Stimulated activated CD4-positive, alpha-beta T cell treated with anti-CD3 and anti-CD28 coated beads, Interleukin-1b, Interleukin-23, amount 100 ng/mL, for 1 hour (primary cell): ENCODE measurements at places on chromosomes 3 and 15.

DNA sequence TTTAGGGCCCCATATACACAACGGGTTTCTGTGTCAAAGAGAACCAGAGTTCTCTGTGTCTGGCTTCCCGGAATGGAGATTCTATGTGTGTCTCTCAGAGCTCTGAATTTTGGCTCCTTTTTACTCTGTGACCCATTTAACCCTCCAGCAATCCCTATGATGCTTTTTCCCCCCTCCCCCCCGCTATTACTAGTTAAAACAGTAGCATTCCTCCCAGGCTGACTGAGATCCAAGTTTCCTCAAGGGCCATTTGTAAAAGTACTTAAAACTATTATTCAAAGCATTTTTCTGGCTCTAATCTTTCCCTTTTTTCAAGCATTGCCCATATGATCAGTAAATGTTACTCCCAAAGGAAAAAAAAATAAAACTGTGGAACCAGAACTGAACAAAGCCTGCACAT, 6.6 kb upstream of the STAC start:
- DNase-seq: no peak

DNA sequence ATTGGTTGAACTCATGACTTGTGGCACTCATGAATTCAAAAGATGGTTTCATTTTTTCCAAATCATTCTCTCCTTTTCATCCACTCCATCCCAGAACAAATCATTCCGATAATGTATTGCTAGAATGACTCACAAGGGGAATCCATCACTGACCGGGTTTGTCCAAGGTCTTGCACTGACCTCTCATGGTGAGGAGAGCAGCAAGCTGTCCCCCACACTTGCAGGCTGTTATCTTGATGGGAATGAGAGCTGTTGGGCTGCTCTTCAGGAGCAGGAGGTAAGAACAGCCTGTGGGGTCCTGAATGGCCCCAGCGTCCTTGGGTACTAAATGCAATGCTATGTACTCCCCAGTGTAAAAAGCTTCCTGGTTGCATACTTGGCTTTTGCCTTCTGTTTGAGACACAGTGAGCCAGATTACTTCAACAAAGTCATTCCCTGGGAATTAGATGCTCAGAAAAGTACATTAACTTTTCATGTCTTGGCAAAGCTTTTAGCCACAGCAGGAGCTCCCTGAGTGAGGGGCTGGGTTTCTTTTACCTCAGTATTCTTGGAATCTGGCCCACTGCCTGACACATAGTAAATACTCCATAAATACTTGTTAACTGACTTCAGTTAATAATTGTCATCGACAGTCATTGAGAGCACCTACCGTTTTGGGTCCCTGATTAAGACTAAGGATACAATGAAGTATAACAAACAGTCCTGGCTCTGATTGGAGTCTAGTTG, 24.1 kb downstream of the CCNL1 start:
- DNase-seq: no peak

DNA sequence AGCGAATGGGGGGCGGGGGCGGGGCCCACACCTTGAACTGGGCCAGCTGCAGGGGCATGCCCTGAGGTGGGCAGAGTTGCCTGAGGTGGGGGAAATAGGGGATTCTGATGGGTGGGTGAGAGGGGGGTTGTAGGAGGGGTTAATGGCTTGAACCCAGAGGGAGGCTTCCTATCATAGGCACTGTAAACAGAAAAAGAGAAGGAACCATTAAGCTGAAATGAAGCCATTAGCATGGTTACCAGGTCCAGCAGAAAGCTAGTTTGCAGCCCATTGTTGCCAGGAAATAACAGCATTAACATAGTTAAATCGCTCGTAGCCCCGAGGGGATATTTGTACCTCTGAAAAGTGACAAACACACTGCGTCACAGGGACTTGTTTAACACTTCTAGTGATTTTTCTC, 29.0 kb downstream of the ETV5 start:
- DNase-seq: no peak

GRCh38 chr15:93247466-93248121, 158.6 kb upstream of the RGMA start:
- DNase-seq: no peak

- no peak for DNase-seq
These were observed 52.2 kb downstream of the AQP9 start for GRCh38 chr15:58190419-58190818.

DNA sequence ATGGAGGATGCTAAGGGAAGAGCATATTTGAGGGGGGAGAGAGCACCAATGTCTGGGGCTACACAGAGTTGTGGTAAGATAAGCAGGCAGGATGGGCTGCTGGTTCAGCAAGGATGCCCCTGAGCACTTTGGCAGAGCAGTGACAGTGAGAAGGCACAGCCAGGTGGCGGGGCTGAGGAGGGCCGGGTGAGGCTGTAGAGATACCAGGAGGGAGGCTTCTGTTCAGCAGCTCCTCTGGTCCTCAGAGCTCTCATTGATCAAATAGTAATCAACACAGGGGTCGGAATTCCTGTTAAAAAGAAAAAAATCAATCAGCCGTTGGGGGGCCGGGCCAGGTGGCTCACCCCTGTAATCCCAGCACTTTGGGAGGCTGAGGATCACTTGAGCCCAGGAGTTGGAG, 11.5 kb upstream of the XIRP1 start:
- DNase-seq: no peak

DNA sequence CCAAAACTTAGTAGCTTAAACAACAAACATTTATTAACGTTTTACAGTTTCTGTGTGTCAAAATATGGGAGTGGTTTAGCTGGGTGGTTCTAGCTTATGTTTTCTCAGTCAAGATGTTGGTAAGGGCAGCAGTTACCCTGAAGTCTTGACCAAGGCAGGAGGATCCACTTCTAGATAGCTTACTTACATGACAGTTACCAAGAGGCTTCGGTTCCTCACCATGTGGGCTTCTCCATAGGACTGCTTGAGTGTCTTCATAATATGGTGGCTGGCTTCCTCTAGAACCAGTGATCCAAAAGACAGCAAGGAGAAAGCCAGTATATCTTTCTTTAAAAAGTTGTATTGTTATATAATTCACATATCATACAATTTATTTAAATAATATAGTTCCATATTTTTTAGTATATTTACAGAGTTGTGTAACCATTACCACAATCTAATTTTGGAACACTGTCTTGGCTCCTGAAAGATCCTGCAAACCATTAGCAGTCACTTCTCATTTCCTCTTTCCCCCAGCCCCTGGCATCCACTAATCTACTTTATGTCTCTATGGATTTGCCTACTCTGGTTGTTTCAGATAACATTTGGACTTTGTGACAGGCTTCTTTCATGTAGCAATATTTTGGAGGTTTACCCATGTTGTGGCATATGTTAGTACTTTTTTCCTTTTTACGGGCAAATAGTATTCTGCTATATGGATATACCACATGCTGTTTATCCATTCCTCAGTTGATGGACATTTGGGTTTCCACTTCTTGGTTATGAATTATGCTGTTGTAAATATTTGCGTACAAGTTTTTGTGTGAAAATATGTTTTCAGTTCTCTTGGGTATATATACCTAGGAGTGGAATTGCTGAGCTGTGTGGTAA, 33.3 kb downstream of the MAPK6 start:
- no peak for DNase-seq

DNA sequence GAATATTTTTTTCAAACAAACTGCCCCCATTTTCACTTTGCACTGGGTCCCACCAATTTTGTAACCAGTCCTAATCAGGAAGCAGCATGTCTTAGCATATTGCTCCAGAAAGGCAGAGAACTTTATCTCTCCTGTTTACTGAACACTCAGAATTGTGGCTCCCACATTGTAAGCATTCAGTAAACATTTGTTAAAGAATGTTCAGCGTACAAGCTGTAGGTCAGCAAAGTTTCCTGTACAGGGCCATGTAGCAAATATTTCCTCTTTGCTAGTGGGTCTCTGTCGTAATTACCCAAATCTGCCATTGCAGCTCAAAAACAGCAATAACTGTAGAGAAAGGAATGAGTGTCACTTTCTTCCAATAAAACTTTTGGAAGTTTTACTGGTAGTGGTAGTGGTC, 393.3 kb downstream of the GRM7 start:
- DNase-seq: no peak

- DNase-seq: no peak
These were observed 9.8 kb downstream of the HTR3C start for GRCh38 chr3:184062637-184063036.

DNA sequence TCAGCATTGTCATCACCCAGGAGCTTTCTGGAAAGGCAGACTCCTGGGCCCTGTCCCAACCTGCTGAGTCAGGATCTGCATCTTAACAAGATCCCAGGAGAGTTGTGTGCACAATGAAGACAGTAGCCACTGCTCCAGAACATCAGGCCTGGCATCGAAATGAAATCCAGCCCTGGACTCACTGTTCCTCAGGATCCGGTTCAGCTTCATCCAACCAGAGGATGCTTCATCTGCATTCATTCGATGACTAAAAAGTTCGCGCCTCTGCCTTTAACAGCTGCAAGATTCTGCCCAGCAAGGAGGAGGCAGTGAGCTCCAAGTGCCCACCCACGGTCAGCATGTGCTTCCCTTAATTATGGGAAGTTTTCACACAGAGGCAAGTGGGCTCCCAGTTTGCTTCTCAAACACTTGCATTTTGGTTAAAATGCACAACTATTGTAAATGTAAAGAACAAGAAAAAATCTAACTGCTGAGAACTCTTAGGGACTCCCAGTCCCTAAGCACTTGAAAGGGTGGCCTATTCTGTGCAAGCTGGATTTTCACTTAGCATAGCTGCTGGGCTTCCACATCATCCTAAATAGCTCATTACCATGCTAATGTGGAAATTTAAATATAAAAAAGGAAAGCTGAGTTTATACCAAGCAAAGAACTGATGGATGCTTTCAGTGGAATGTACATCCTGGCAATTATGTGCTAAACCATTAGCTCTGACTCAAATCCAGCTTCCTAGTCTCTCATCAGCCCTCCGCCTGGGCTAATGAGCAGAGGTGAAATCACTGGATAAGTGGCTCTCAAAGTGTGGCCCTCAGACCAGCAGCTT, 25.5 kb upstream of the ESYT3 start:
- no peak for DNase-seq

DNA sequence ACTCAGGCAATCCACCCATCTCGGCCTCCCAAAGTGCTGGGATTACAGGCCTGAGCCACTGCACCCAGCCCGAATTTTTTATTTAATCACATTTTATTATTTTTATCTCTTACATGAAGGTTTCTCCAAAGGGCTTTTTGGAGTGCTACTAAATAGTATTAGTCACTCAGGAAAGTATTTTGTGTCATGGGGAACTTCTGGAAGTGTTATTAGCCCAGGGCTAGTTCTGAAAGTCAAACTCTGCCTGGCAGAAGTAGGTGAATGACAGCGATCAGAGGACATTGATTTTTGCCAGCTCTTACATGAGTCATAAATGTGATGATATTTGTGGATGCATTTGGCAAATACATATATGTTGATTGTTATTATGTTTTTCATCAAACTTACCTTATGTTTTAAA, 48.7 kb downstream of the ZPLD1 start:
- DNase-seq: no peak

DNA sequence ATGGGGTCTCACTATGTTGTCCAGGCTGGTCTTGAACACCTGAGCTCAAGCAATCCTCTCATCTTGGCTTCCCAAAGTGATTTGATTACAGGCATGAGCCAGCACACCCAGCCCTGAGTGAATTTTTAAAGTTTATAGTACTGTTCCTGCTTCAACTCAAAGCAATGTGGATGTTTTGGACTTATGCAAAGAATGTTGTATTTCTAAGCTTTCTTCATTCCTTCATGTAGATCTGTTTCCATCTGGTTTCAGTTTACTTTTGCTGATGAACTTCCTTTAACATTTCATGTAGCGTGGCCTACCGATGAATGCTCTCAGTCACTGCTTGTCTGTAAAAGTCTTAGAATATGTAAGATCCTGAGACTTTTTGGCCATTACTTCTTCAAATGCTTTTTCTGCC, 23.2 kb downstream of the NRG4 start:
- no peak for DNase-seq

GRCh38 chr15:73069109-73069508, 16.8 kb downstream of the NEO1 start:
- DNase-seq: no peak

DNA sequence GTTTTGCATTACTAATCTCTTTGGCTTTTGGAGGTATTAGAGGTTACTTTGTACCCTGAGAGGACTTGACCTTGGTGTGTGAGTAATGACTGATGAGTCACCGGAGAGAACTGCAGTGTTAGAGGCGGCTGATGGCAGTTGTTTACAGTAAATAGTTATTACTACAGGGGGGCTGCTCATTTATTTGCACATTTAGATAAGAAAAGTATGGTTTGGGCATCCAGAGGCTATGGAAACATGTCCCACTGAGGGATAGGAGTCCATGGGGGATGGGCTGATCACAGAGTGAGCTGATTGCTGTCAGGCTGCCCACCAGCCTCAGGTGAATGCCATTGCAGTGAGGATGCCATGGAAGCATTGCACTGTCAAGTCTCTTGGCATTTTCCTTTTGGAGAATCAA, 17.3 kb upstream of the STAC start:
- no peak for DNase-seq

- no peak for DNase-seq
These were observed 146.1 kb upstream of the BCHE start for GRCh38 chr3:165983284-165983683.

GRCh38 chr15:77083381-77084160, 12.7 kb upstream of the TSPAN3 start:
- peak; percentile 27 for DNase-seq

- no peak for DNase-seq
These were observed 136.7 kb upstream of the CHL1 start for GRCh38 chr3:59854-60253.

- no peak for DNase-seq
These were observed 68.5 kb downstream of the WWTR1 start for GRCh38 chr3:149589332-149589731.

DNA sequence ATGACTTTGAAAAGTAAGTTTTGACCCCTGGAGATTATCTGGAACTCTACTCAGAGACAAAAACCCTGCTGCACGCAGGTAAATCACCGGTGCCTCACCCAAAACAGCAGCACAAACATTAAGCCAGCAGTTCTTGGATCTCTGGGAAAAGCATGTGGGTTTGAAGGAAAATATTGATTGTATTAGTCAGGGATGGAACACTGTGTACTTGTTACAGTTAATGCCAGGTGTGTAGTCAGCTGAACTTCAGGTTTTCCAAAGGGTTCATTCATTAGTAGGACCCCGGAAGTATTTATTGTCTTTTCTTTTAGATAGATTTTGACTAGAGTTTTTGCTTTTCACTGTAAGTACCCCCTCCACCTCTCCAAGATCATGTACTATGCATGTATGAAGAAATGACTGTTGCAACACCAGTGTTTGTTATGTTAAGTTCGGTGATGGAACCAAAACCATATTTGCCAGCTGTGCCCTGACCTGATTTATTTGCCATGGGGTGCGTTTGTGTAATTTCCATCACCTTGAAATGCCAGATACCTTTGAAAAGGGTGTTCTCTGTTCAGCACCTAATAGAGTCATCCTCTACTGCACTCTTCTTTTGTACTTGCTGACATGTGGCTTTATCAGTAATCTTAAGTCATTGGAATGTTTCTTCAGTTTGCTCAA, 14.5 kb downstream of the ARHGEF26 start:
- no peak for DNase-seq

DNA sequence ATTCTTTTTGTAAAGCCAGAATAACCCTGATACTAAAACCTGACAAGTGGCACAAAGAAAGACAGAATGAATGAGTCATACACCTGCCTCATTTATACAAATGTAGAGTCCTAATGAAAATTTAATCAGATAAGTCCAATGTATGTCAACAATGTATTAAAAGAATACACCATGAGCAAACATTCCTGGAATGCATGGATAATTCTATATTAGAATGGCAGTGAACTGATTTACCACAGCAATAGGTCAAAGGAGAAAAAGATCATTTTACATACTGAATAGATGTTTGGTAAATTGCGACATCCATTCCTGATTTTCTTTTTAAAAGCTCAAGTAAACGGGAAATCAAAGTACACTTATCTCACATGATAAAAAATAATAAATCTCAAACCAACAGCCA, 11.2 kb upstream of the LOXL1 start:
- no peak for DNase-seq
